WTC11 (cell line): ENCODE measurements at places on chromosomes 13 and 19. TPM values are rescaled to one million over a fixed set of nuclear protein-coding genes. Genes with fewer than 3 reads are reported as not detected.

- H3K4me1 ChIP-seq = peaks cover 10% of the 10 kb centered on the region
- no peak overlapping the region for H3K27ac ChIP-seq
- no peak overlapping the region for H3K4me3 ChIP-seq
- no peak for DNase-seq
These were observed 4.8 kb downstream of the GPR42 start for GRCh38 chr19:35375505-35376307.

GRCh38 chr19:2042485-2043250 lies 8.4 kb downstream of the MKNK2 start:
- peaks cover 10% of the 10 kb centered on the region; the same call in 1 of the 2 replicates for H3K36me3 ChIP-seq
- H3K4me1 ChIP-seq = peaks cover 7% of the 10 kb centered on the region; the same call in 1 of the 2 replicates
- no peak for DNase-seq
- no peaks in the 10 kb centered on the region for H3K27me3 ChIP-seq

The TTC9B gene
- 0.23 TPM in 1 of 3 replicates, not detected in the others for total RNA-seq

GRCh38 chr19:28288572-28289264 lies 924.2 kb downstream of the UQCRFS1 start:
- DNase-seq = no peak
- H3K36me3 ChIP-seq = peaks cover 5% of the 10 kb centered on the region; the same call in 1 of the 2 replicates
- H3K27me3 ChIP-seq = no peaks in the 10 kb centered on the region
- no peak overlapping the region for H3K4me3 ChIP-seq
- H3K4me1 ChIP-seq = peaks cover 61% of the 10 kb centered on the region

DNA sequence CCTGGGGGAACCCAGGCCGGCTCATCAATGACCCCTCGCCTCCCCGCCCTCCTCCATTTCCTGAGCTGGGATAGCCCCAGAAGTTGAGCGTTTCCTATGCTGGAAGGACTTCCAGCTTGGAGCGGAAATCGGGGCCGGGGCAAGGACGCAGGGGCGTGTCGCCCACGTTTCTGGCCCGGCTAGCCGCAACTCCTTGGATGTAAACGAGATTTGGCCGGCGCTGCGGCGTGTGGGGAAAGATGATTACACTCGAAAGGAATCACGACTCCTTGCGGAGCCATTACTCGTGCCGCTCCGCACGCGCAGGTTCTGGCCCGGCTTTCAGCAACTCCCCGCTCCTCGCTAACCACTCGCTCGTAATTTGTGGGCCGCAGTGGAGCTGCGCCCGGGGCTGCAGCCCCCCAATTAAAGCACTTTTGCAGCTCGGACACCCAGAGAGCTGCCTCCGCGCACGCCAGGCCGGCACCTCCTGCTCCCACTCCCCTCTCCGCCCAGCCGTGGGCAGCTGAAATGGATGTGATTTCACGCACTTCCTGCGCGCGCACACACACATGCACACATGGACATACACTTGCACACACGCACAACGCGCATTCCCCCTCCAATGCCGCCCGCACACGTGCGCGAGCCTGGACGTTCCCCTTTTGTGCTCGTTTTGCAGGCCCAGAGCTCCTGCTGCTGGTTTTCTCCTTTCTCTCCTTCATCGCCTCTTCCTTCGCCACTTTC lies 15.7 kb downstream of the ZIC5 start:
- peaks cover 69% of the 10 kb centered on the region for H3K27me3 ChIP-seq
- H3K4me3 ChIP-seq = peak overlapping the region; percentile 87
- no peak overlapping the region for H3K27ac ChIP-seq
- DNase-seq = peak; percentile 57
